ENCODE measurements at places on chromosomes 2 and 18.

DNA sequence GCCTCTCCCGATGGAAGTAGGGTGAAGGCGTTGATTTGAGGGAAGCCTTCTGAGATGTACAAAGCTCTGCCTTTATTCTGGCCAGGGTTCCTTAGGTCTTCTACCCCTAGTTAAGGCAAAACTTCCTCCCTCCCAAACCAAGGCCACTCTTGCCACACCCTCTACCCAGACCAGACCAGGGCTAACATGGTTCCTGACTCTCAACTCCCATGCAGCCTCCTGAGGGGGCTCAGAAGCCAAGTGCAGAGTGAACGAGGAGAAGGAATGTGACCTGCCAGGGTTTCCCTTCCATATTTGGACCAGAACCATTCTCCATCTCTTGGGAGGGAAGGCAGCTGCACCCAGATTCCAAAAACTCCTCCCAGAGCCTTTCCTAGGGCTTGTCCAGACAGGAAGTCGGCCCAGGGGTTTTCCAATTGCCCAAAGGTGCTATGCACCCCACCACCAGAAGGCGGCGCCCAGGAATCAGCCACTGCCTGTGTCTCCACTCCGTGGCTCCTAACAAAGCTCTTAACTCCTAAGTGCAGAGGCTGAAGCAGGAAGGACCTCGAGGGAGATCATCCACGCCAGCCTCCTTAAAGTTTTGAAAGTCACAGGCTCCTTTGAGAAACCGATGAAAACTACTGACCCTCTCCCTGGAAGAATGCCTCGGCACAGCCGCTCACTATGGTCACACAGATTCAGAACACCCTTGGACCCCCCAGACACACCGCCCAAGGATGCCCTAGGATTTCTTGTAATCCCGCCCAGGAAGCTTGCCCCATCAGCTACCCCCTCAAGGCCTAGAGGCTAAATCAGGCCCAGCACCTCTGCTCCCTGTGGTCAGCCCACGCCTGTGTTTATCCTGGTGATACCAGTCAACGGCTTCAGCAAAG lies 157.8 kb downstream of the SMAD2 start:
- DNase-seq = no peak

DNA sequence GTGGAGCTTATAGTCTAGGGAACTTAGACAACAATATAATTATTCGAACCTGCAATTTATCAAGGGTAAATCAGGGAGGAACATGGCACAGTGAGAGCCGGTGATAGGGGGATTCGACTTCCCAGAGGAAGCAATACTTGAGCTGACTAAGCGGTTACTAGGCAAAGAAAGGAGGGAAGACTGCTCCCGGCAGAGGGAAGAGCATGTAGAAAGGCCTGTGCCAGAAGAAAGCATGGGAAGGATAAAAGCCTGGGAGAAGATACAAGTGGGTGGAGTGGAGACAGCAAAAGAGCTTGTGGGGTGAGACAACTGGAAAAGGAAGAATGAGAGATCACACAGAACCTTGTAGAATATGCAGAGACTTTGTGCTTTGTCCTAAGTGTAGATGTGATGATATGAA lies 93.3 kb downstream of the MARCHF4 start:
- DNase-seq = no peak

- no peak for DNase-seq
These were observed 29.7 kb upstream of the IL1B start for GRCh38 chr2:112866128-112866835.

DNA sequence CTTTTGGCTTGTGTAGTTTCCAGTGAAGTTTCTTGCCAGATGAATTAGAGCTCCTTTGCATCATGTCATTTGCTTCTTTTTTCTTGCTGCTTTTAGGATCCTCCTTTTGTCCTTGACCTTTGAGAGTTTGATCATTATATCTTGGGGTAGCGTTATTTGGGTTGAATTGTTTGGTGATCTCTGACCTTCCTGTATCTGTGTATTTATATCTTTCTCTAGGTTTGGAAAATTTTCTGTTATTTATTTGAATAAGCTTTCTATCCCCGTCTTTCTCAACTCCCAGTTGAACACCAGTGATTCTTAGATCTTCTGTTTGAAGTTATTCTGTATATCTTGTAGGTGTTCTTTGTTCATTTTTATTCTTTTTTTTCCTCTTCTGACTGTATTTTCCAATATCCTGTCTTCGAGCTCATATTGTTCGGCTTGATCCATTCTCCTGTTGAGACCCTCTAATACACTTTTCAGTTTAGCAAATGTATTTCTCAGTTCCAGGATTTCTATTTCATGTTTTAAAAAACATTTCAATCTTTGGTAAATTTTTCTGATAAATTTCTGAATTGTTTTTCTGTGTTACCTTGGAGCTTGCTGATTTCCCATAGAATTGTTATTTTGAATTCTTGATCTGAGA lies 20.8 kb downstream of the GALNT1 start:
- no peak for DNase-seq

DNA sequence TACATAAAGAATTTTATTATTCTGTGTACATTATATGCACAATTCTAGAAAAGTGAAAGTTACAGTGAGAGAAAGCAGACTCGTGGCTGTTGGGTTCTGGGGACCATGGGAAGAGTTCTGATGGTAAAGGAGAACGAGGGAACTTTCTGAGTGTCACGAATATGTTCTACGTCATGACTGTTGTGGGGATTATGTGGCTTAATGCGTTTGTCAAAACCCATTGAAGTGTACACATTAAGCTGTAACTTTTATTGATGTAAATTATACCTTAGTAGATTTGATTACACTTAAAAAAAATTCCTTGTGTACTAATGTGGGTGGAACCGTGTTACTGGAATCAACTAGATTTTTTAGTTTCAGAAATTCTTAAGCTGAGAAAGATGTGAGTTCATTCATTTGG lies 426.1 kb downstream of the DSC3 start:
- no peak for DNase-seq

DNA sequence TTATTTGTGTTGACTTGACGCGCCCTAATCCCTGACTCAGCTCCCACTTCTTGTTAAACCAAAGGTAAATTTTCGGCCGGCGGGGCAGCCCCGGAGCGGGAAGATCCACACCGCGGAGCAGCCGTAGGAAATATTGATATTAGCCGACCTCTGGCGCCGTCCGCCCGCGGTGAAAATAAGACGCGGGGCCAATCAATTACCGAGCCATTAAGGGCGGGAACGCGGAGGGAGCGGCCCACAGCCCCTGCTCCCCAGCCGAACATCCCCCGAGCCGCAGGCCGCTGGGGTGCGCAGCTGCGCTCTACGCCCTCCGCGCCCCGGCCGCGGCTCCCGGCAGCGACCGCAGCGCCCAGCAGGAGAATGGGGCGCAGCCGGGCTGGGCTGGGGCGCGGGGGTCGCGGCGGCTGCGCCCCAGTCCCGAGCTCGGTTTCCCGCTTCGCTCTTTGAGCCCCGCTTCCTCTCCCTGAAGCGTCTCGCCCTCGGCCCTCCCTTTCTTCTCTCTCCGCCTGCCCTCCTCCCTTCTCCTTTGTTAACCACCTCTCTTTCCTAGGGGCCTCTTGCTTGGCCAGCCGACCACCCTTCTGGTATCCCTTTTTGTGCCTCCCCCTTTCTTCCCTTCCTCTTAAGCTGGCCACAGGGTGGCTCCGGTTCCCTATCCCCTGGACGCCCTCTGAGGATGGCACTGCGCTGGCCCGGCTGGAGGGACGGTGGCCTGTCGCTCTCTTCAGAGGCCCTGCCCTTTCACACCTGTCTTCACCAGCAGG lies 40.9 kb downstream of the CELF4 start:
- no peak for DNase-seq

- no peak for DNase-seq
These were observed 555.5 kb upstream of the LRRTM4 start for GRCh38 chr2:78077633-78078032.

GRCh38 chr2:171146633-171147032 lies 14.1 kb downstream of the TLK1 start:
- DNase-seq = no peak

DNA sequence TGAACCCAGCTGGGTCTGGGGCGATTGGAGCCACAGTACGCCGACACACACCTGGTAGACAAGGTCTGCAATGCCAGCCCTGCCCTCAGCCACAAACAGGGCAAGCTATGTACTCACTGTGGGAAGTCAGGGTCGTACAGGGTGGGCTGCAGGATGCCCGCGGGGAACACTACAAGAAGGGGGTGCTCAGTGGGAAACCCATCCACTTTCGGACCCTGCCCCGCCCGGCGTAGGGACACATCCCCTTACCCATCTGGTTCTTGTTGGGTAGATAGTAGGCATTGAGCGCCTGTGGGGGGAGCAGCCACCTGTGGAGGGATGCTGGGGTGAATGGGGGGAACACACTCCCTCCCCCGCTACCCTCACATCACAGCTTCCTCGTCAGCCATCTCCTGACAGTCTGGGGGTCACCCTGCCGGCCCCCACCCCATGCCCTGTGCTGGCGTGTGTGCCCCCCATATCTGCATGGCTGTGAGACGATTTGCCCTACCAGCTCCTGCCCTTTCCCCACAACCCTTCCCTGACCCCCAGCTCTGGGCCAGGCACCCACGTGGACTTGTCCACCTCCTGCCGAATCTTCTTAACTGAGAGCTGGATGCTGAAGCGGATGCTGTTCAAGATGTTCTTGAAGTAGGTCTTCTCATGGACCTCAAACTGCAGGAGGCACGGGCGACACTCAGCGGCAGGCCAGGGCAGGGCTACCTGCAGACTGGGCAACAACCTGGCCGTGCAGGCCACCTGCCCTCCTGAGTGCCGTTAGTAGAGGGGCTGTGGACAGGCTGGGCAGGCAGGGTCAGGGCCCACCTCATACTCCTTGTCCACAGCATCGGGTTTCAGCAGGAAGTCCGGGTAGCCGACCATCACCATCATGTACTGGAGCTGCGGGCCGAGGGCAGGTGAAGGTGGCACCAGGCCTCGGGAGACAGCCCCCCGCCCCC lies 5.1 kb downstream of the ECEL1 start:
- no peak for DNase-seq

- DNase-seq = no peak
These were observed 32.4 kb upstream of the RBBP8 start for GRCh38 chr18:22900558-22901238.

DNA sequence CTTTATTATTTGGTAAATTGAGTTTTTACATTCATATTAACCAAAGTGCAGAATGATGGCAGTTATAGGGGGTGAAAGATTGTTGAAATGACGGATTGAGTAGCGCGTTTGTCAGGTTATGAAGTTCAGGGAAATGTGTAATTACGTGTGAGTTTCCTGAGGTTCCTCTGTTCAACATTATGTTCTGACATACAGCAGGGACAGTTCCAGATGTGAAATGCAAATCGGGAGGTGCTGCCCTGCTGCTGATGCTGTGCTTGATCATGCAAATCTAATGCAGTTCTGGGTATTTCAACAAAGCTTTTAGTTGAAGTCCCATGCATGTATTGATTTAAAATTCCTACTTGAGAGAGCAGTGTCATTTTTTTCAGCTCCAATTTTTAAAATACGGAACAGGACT lies 57.9 kb downstream of the CDH7 start:
- no peak for DNase-seq

GRCh38 chr18:47520263-47520662 lies 268.8 kb upstream of the SKOR2 start:
- DNase-seq = no peak

- no peak for DNase-seq
These were observed 38.1 kb upstream of the MMADHC start for GRCh38 chr2:149625671-149626070.

DNA sequence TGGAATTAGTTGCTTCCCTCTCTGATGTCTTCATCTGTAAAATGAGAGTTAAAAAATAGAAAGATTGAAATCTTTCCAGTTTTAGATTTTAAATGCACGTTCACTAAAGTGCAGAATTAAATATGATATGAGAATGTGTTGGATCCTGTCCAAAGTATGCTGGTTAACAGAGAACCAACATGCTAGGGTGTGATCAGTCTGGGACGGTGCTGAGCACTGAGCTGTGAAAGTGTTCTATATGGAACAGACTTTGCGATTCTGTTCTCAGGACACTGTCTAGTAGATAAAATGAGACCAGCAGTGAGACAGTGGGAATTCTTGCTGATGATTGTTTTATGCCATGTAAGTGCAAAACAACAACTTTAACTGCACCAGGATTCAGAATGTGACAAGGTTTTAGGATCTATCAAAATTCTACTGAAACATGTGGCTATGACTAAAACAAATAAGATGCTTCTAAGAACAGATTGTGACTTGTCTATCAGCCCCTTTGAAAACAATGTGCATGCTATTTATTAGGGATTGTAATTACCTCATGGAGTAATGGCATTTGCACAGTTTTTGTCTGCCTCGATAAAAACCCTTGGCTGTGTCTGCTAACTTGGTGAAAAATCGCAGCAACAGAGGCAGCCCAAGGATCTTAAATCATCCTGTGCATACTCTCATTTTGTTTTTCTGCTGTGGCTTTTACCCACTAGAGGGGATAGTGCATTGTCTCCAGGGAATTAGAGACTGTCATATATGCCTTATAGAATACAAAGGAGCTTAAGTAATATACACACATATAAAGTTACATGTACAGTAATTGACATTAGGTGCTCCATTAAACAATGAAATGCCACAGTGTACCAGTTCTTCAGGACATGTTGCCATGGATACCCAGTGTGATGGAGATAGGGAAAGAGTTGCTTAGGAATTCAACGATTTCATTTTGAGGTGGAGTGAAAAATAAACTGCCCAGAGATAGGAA lies 55.1 kb downstream of the MAP3K20 start:
- DNase-seq = no peak

- no peak for DNase-seq
These were observed 21.5 kb downstream of the SLC9A4 start for GRCh38 chr2:102494570-102494969.

GRCh38 chr2:159262226-159262625 lies 24.3 kb downstream of the WDSUB1 start:
- DNase-seq = no peak

- no peak for DNase-seq
These were observed 522.9 kb upstream of the TNP1 start for GRCh38 chr2:217382794-217383193.

- no peak for DNase-seq
These were observed 597 bp downstream of the PECR start for GRCh38 chr2:216081012-216081411.

DNA sequence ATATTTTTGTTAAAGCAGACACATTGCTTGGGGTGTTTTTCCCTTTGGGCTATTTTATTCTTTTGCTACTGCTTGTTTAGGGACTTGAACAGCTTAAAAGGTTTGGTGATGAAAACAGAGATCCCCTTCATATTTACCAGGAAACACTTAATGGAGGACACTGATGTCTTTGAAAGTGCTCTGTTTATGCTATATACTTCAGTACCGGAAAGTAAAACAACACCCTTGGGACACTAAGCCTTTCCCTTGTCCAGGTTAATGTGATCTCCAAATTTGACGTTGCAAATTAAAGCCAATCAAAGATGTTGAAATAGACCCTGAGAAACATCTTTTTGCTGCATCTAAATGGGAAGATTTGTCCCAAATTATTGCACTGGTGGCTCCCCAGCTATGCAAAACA lies 564.6 kb upstream of the PKDCC start:
- no peak for DNase-seq

- no peak for DNase-seq
These were observed 250.5 kb downstream of the HDAC4 start for GRCh38 chr2:239150125-239151011.

DNA sequence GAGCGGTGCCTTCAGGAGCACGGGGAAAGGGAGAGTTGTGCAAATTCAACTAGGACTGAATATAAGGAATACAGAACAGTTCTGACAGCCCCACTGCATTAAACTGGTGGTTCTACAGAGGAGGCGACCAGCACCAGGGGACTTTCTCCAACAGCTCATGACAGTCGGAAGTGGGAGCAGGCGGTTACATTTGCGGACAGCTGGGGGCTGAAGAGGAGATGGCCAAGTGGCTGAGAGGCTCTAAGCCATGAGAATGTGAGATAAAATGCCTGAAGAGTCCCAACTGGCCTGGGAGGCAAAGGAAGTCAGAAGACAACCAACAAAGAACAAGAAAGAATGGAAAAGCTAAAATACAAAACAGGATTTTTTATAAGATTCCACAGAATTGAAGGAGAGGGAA lies 141.3 kb downstream of the L3MBTL4 start:
- no peak for DNase-seq
